Osteocyte (in vitro differentiated cells): ENCODE measurements at places on chromosomes 6 and 20. TPM values are rescaled to one million over a fixed set of nuclear protein-coding genes. Genes with fewer than 3 reads are reported as not detected.

DNA sequence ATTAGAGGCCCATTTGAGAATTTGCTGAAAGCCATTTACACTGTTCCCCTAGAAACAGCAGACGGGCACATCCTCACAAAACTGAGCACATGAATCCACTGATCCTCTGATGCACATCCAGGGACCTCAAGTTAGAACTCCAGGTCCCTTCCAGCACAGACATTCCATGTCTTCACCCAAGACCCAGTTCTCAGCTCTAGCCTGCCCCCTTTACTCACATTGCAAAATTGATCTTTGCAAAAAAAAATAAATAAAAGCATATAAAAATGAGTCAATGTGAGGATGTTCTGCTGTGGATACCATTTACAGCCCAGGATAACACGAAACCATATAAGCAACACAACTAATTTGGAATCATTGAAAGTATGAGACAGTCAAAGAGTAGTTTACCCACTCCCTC is 458.2 kb upstream of the JARID2 start:
- no peak overlapping the region for H3K4me3 ChIP-seq
- H3K27me3 ChIP-seq: no peaks in the 10 kb centered on the region
- no peaks in the 10 kb centered on the region for H3K36me3 ChIP-seq
- no peaks in the 10 kb centered on the region for H3K4me1 ChIP-seq
- no peak for DNase-seq

DNA sequence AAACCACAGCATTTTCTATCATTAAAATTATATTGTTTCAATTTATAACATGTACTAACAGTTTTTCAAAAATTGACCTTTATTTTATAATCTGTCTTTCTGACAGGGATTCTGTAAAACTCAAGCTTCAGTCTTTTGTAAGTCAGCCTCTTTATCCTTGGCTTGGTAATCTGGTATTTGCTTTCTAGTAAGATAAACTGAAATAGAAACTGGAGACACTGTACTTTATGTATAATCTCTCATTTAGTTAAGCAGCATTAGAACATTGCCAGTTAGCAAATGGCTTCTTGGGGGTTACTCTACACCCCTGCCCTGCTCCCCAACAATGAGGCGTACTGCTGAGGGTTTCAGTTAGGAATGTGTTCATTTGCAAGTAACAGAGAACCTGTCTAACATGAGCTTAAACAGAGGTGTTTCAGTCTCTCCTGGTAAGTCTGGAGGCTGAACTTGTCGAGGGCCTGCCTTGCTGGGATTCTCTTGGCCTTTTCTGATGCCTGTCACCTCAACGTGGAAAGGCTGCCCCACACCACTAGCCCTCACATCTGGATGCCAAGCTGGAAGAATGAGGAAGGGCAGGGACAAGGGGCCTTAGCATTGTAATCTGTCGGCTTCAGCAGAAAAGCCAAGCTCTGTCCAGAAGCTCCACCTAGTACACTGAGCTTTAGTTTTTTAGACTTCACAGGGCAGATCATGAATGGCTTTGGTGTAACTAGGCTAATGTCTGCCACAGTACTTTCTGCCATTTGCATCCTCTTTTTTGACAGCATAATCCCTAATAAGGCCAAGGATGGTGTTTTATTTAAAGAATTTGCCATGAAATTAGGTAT is 34.8 kb downstream of the SH3BGRL2 start:
- H3K4me3 ChIP-seq: no peak overlapping the region
- H3K4me1 ChIP-seq: no peaks in the 10 kb centered on the region
- no peaks in the 10 kb centered on the region for H3K36me3 ChIP-seq
- no peak overlapping the region for H3K27ac ChIP-seq
- no peaks in the 10 kb centered on the region for H3K27me3 ChIP-seq

- no peak overlapping the region for H3K27ac ChIP-seq
- no peak for DNase-seq
- H3K4me1 ChIP-seq: peaks cover 14% of the 10 kb centered on the region
- H3K4me3 ChIP-seq: no peak overlapping the region
- H3K27me3 ChIP-seq: no peaks in the 10 kb centered on the region
These were observed 48.4 kb upstream of the PIM1 start for GRCh38 chr6:37121556-37121955.

DNA sequence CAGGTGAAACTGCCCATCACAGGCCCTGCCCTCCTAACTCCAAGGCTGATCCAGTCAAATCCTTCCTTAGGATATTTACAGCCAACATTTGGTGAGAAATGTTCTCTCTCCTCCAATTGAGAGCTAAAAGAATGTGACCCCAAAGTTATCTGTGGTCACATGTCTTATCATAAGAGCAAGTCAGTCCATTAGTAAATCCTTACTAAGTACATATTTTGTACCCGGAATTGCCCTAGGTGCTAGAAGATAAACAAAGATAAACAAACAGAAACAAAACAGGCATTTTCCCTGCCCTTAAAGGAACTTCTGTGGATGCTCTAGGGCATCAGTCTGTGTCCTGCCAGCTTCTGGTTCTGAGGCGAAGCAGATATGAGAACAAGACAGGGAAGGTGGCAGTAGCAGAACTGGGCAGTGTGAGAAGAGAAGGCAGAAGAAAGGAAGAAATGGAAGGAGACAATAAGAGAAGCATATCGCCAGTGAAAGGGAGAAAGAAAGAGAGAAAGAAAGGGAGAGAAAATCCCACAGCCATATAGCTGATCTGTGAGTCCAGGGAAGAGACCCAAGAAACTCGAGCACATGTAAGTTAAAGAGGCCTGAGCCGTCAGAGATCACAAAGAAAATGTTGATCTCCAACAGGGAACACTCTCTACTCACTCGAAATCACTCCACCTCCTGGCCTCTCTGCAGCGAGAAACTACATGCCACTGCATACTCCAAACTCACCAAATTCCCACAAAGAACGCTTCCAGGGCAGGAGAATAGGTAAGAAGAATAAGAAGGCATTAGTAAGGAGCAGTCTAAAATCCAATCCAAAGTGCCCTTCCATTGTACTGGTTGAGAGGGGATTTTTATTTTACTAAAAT is 41.7 kb downstream of the CDK5RAP1 start:
- H3K27me3 ChIP-seq: no peaks in the 10 kb centered on the region
- no peak overlapping the region for H3K27ac ChIP-seq
- H3K36me3 ChIP-seq: peaks cover 52% of the 10 kb centered on the region
- no peak for DNase-seq
- H3K4me3 ChIP-seq: no peak overlapping the region

- H3K4me3 ChIP-seq: peak overlapping the region; percentile 98
- no peaks in the 10 kb centered on the region for H3K27me3 ChIP-seq
- H3K27ac ChIP-seq: peak overlapping the region; percentile 99
- peaks cover 61% of the 10 kb centered on the region for H3K4me1 ChIP-seq
These were observed 884 bp upstream of the CUTA start for GRCh38 chr6:33418690-33419291.

XKR7 gene
- total RNA-seq: not detected in 2 replicates

FBXL4 gene
- 16.6 TPM in 2 replicates for total RNA-seq
